ENCODE measurements at places on chromosomes 16 and 17. TPM values are rescaled to one million over a fixed set of nuclear protein-coding genes. Genes with fewer than 3 reads are reported as not detected.

The IKZF3 gene
- polyA plus RNA-seq: 0.17 TPM

The RECQL5 gene
- 19.4 TPM for polyA plus RNA-seq

The PEX12 gene
- 7.7 TPM for polyA plus RNA-seq

The MCRIP1 gene
- polyA plus RNA-seq: 135 TPM

The SCNN1B gene
- not detected for polyA plus RNA-seq

The SPNS2 gene
- polyA plus RNA-seq: 7.9 TPM

GRCh38 chr16:69435977-69436820 is 11.8 kb downstream of the CYB5B start:
- DNase-seq: no peak

DNA sequence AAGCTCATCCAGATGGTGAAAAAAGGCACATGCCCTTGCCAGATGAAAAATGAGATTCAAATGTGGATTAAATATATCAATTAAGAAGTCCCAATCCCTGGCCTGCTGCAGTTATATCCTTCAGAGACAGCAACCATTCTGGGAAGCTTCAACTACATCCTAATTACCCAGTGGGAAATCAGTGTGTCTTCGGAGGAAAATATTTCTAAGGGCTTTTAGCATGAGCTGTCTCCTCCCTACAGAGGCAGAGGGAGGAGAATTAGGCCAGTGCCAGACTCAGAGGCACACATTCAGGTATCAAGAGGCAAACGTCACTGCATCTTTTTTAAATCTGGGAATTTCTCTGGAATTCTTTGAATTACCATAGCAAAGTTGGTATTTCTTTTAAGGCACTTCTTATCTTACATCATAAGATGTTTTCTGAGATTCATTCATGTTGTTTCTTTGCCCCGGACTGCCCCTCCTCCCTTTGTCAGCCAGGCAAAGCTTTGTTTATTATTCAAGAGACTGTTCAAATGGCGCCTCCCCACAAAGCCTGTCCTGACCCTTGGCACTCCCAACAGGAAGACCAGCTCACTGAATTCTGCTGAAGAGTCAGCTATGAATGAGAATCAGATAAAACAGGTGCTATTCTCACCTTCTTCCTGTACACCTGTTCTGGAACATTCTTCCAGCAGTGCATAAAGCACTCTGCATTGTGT is 38.3 kb upstream of the SMPD3 start:
- no peak for DNase-seq

DNA sequence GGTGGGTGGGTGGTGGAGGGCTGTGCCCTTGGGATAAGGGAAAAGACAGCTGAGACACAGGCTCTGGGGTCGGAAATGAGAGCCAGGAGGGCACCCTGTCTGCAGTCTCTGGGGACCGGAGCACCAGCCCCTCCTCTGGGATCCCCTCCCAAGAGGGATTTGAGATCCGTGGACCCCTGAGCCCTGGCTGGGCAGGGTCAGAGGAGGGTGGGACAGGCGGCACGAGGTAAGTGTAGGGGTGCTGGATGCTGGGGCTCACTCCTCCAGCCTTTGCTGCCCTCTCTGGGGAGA is 425 bp downstream of the SGSH start:
- no peak for DNase-seq

- DNase-seq: no peak
Observed at GRCh38 chr16:49594153-49594552, 220.5 kb downstream of the C16orf78 start.

DNA sequence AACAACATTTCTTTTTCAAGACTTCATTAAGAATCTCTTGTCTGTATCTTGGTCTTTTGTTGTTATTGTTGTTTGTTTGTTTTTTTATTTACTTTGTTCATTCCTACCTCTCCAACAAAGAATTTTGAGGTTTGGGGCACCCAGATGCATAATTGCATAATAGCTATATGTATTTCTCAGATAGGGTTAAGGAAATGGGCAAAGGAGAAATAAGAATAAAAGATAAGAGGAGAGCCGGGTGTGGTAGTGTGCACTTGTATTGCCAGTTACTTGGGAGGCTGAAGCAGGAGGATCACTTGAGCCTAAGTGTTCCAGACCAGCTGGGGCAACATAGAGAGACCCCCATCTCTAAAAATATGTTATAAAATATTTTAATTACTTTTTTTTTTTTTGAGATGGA is 30.5 kb downstream of the CDH1 start:
- no peak for DNase-seq

- DNase-seq: no peak
Observed at GRCh38 chr17:81831957-81832607, 1.0 kb downstream of the MCRIP1 start.

DNA sequence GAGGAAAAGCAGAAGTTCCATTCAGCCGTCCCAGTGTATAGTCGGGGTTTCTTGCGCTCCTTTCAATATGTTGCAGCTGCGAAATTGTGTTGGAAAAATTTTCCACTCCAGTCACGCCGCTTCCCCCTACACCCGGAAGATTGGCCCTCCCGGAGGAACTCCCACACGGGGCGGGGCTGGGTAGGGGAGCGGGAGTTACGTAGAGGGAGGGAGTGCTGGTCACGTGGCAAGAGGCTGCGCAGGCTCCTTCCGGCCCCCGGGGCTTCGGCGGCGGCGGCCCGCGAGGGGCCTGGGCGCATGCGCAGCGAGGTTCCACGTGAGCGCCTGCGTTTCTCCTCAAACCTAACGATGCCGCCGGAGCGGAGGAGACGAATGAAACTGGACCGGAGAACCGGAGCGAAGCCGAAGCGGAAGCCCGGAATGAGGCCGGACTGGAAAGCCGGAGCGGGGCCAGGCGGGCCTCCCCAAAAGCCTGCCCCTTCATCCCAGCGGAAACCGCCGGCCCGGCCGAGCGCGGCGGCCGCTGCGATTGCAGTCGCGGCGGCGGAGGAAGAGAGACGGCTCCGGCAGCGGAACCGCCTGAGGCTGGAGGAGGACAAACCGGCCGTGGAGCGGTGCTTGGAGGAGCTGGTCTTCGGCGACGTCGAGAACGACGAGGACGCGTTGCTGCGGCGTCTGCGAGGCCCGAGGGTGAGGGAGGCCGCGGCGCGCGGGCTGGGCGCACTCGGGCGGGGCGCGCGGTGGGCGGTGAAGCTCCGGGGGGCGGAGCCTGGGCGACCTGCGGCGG is at the start of gene UTP18:
TSS of gene UTP18 (plus strand) at position 310 of the 787 bp plus-strand sequence. CDS start at position 349, 39 bp downstream.
- DNase-seq: peak; percentile 97

GRCh38 chr17:64780096-64781013 is 118.2 kb upstream of the SMURF2 start:
- DNase-seq: no peak

GRCh38 chr17:1750628-1751027 is 8.0 kb downstream of the SERPINF2 start:
- DNase-seq: no peak

DNA sequence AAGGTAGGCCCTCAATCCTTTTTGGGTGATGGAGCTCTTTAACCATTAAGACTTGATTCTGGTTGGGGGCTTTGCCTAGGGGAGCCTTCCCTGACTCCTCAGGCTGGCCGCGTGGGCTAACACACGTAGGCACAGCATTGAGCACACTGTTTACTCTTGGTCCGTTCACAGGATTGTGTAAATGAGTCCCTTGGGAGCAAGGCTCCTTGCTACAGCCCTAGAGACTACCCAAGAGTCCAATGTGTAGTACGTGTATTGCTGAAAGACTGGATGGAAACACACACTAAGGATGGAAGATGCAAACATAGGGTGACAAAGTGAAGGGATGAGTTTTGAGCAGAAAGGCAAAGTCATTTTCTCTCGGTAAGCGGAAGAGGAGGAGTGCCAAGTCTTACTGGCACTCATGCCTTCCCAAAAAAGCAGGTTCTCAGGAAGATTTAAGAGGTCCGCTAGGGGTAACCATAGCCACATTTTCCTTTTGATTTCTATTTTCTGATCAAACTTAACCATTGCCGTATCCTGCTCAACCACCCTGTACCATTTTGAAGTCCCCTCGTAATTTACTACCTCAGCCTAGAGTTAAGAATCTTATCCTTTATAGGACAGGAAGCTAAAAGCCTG is 911 bp upstream of the ITGA2B start:
- DNase-seq: no peak

DNA sequence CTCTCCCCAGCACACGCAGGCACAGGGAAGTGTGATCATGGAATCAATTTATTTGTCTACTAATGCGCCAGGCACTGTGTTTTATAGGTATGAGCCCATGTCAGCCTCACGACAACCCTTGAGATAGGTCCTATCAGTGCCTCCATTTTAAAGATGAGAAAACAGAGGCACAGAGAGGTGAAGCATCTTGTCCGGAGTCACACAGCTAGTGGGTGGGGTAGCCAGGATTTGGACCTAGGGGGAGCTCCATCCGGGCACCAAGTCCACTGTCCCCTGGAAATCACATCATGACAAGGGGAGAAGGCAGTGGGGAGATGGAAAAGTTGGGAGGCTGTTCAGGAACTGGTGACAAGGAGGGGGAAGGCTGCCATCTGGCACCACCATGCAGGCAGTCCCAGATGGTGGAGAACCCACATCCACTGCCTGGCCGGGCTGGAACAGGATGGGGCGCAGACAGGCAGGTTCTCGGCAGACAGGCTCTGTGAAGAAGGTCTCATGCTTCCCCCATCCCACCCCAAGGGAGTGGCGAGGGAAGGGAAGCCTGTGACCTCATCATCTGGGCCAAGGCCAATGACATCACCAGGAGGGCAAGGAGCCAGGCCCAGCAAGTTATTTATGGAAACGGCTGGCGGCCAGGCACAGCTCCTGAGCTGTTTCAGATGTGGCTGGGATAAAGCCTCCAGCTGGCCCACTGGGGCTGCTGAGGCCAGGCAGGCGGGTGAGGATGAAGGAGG is 126.0 kb upstream of the SDK2 start:
- DNase-seq: peak; percentile 91

DNA sequence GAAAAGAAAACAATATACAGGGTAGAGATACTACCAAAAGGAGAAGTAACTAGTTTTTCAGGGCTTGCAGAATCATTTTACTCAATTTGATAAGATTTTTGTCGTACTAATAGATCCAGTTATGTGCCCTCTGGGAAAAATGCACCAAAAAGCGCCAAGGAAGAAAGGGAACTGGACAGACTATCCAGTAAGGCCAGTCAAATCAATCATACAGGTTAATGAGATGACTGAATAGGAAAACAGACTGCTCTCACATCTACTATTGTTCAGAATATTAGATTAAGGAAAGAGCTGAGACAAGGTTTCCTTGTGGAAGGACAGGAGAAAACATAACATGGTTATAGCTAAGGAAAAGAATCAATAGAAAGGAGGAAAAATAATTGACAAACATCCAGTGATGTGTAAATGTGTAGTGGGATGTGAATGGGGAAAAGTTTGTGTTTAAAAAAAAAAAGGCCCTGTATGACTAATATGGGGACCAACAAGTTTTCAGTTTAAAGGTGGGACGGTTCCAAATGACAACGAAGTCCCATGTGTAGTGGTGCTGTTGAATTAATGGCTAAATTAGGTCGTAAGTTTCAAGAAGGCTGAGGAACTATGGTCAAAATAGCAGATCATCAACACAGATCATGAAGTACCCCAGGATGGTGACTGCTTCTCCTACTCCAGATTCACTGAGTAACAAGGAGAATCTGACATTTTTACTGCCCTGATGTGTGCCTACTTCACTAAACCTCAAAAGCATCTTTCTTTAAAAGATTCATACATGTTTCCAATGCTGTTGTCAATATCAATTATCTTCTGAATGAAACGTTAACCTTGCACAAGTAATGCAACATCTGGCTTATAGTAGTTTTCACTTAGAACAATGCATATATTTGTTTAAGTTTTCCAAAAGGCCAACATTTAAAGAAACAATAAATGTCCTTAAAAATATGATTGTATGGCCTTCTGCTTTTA is 40.7 kb downstream of the BRIP1 start:
- no peak for DNase-seq

DNA sequence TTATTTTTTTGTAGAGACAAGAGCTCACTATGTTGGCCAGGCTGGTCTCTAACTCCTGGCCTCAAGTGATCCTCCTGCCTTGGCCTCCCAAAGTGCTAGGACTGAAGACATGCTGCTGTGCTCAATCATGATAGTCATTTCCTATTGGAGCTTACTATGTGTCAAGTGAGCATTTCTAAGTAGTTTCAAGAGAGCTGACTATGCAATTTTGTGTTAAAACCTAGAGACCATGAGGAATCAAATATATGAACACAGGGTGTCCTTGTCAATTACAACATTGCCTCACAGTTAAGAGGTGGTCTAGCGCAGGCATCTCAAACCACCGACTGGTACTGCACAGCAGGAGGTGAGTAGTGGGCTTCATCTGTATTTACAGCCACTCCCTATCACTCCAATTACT is 37.8 kb downstream of the MYH11 start:
- DNase-seq: no peak

- no peak for DNase-seq
Observed at GRCh38 chr17:56108811-56109284, 44.4 kb upstream of the ANKFN1 start.

DNA sequence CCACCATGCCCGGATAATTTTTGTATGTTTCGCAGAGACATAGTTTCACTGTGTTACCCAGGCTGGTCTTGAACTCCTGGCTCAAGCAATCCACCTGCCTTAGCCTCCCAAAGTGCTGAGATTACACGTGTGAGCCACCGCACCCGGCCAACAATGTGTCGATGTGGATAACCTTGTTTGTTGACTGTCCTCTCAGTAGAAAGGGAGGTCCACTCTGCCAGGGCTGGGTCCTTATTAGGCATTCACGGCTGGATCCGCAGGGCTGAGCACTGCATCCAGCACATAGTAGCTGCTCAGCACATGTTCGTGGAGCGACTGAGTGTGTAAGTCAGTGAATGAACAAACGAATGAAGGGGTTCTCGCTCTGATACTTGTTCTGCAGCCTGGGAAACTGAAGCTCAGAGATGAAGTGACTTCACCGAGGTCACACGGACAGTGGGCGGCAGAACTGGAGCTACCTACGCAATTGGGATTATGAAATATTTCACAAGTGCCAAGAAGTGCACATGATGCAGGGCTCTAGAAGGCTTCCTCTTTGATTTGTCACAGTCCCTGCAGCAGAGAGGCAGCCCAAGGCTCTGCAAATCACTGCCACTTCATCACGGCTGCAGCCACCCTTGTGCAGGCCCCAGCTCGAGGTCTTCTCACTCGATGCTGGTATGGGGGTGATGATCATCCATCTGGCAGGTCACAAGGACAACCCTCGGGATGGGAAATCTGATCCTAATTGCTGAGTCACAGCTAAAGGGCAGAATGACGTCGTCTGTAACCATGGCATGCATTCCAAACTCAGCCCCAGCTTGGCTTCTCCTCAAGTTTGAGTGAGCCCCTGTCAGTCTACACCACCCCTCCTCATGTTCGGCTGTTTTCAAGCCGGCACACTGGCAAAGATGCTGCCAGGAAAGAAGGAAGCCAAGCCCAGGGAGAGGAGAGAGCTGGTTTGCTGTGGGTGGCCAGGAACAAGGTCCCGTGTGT is 28.0 kb upstream of the SNN start:
- DNase-seq: peak; percentile 84
